ENCODE measurements at places on chromosomes 16 and 17. TPM values are rescaled to one million over a fixed set of nuclear protein-coding genes. Genes with fewer than 3 reads are reported as not detected.

ASPHD1 gene
- 2.5 TPM for total RNA-seq

CD79B gene
- 0.39 TPM for total RNA-seq

NPIPA7 gene
- 18.1 TPM for total RNA-seq

TPSG1 gene
- not detected for total RNA-seq

FBXO39 gene
- not detected for total RNA-seq

ZNF205 gene
- 19.0 TPM for total RNA-seq

SDR42E1 gene
- not detected for total RNA-seq

ADAM11 gene
- 0.59 TPM for total RNA-seq

CNTD1 gene
- total RNA-seq: not detected

GDPD3 gene
- 2.5 TPM for total RNA-seq

ALDH3A1 gene
- 0.20 TPM for total RNA-seq

All from A673 (cell line).